HEK293T (cell line): ENCODE measurements at places on chromosomes 5 and 9.
A peak's percentile ranks its signal among the peaks of the same experiment; 100 is the strongest.

- DNase-seq = no peak
Observed at GRCh38 chr5:149550594-149551226, 529 bp downstream of the CSNK1A1 start.

- DNase-seq = no peak
Observed at GRCh38 chr5:130601-131131, 38.7 kb downstream of the PLEKHG4B start.

- DNase-seq = no peak
Observed at GRCh38 chr9:89410641-89411350, 87.1 kb downstream of the SEMA4D start.

- DNase-seq = no peak
Observed at GRCh38 chr9:92247981-92248380, 45.5 kb downstream of the IARS1 start.

DNA sequence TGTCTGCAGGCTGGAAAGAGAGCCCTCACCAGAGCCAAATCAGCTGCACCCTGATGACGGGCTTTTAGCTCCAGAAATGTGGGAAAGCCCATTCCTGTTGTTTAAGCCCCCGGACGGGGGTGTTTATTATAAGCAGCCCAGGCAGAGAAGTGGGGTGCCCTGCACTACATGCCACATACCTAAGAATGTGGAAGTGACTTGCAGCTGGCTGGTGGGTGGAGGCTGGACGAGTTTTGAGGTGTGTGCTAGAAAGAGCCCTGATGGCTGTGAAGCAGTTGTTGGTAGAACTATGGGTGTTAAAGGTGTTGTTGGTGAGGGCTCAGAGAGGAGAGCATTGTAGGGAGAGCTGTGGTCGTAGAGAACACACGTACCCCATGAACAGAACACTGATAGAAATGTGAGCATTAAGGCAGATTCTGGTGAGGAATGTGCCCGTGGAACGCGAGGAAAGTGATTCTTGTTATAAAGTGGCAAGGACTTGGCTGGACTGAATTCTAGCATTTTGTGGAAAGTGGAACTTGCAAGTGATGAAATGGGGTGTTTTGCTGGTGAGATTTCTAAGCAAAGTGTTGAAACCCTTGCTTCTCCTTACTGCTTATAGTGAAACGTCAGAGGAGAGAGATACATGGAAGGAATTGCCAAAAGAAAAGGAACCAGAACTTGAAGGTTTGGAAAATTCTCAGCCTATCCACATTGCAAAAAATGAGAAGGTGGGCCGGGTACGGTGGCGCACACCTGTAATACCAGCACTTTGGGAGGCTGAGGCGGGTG, 38.9 kb downstream of the AHRR start:
- DNase-seq = no peak

GRCh38 chr5:109819878-109820277, 130.2 kb downstream of the MAN2A1 start:
- DNase-seq = no peak

- no peak for DNase-seq
Observed at GRCh38 chr5:98791898-98792580, 18.6 kb downstream of the RGMB start.

DNA sequence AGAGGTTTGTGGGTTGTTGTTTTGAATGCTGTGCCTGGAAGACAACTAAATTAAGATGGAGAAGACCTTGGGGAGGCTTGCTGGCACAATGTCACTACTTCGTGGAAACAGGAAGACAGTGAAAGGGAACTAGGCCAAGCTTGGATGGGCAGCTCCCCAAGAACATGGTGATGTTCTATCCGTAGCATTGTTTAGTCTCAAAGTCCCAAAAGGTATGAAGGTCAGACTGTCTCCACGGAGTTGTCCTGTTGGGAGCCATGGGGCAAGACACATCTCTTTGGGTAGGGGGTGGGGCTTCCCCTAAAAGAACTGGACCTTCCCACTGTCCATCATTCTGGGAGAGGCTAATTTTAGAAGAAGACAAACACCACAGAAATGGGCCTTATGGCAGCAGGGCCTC, 140.5 kb downstream of the ENTREP1 start:
- DNase-seq = no peak

DNA sequence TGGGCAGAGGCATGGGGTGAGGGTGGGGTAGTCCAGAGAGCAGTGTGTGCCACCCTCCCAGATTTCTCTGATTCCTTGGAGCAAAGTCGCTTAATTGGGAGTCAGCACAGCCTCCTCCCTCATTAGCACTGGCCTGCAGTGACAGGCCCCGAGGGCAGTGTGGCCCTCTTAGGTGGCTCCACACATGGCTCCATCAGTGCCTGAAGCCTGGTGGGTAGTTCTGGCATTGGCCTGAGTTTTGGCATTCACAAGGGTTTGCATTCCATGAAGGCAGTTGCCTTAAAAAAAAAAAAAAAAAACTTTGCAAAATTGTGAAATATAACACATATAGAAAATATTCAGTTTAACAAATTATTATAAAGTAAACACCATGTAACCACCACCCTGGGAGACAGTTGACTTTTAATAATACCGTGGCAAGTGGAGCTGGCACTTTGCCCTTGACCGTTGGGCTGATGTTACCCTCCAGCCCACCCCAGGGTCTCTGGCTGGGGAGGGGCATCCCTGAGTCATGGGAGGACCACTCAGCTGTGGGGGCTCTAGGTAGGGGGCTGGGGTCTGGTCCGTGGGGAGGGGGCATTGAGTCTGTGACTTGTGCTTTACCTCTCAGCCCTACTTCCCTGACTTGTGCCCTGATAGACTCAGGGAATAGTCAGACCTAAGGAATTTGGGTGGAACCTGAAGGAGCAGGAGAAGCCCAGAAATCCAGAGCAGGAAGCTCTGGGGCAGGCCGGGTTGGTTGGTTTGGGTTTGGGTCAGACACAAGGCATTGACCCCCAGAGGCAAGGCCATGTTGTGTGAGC, 51.3 kb upstream of the PITX1 start:
- DNase-seq = no peak

DNA sequence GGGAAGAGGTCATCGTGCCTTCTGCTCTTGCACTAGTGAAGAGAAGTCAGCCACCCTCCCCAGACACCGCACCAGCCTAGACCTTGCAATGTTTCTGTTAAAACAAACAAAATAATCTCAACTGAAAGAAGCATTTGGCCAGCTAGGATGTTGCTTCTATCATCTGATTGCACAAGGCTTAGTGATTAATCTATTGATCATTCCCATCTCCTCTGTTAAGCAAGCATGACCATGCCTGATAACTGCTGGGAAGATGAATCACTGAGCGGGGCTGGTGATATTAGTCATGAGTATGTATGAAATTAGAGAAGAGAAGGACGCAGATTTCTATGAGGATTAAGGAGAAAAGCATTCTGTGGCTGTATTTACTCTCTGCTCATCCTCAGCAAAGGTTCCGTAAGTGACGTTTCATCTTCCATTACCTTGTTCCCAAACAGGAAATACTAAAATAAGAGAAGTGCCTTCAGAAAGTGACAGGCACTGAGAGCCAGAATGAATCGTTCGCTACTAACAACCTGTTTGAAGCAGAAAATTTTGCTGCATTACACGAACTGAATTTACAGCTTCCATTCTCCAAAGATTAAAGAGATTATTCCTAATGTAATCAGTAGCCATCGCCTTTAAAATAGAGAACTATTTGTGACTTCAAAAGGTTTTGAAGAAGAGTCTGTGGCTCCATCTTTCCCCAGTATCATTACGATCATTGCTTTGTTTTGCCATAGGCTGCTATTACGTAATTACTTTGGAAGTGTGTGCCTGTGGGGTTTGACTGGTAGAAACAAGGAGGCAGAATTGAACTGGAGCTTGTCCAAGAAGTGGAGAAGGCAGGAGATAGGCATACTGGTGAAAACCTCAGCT, 219.1 kb downstream of the MED10 start:
- no peak for DNase-seq

DNA sequence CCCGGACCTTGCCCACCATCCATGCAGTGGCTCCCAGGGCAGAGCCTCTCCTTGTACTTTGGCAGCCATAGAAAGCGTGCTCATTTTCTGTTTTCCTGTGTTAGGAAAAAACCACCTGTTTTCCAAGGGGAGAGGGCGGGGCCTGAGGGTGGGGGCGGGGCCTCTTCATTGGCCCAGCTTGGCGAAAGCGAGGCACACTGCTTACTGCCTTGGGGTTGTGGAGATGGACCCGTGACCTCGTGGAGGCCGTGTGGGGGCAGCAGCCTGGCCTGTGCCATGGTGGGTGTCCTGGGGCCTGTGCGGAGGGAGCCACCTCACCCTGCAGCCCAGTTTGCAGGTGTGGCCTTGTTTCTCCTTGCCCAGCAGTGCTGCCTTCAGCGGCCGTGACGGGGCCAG, 4.4 kb upstream of the TOR4A start:
- DNase-seq = no peak

DNA sequence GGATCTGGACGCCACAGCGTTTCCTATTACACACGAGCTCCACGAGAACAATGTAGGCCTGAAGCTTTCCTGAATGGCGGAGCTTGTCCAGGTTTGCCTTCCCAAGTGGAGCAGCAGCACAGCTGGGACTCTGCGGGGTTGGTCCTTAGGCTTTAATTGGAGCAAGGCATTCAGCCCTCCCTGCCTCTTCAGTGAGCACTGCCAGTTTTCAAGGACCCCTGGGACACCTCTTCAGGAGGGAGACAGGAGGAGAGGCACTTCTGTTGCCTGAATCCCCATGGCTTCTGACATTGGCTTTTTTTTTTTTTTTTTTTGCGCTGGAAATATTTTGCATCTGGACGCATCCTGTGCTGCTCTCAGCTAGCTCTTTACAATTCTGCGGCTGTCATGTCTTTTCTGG, 179.4 kb downstream of the SEMA6A start:
- DNase-seq = no peak

DNA sequence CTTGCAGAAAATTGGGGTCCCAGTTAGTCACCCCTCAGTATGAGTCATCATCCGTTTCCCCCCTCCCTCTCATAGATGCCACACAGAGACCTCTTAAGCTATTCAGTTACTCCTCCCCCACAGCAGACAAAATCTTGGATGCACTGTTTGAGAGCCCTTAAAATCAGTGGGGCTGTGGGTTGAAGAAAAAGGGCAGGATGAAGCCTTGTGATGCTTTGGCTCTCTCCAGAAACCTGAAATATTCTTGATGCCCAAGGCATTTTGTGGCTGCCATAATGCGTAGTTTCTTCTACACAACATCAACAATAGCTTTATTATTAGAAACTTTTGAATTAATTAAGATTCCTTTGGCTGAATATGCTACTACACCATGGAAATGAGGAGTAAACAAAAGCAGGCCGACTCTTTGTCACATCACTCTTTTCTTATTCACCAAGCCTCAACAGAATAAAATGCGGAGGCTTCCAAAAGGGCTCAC, 133.8 kb downstream of the MRPS30 start:
- no peak for DNase-seq

DNA sequence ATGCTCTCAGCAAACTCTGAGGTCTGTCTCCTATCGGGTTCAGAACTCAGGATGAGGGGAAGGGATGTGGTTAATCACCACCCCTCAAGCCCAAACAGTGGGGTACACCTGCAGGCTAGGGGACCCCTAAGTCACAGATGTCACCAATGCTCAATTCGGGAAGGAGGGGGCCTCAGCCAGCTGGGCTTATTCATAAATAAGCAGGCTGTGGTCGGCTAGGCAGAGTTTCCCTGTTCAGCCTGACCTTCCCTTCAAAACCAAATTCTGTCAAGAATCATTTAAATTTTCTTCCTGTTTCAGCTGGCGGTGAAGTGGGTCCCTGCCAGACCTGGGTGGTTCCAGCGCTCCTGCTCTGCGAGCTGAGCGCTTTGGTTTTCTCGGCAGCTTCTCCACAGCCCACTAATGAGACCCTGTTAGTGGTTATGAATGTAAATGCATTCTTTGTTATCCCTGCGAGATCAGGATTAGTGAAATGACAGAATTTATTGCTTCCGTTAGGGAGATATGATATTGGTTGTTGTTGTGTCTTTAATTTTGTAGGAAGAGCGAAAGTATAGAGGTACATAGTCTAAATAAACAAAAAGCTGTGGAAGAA, 68.3 kb downstream of the AK8 start:
- DNase-seq = no peak

GRCh38 chr5:123088031-123088805, 823 bp upstream of the PRDM6 start:
- peak; percentile 28 for DNase-seq

DNA sequence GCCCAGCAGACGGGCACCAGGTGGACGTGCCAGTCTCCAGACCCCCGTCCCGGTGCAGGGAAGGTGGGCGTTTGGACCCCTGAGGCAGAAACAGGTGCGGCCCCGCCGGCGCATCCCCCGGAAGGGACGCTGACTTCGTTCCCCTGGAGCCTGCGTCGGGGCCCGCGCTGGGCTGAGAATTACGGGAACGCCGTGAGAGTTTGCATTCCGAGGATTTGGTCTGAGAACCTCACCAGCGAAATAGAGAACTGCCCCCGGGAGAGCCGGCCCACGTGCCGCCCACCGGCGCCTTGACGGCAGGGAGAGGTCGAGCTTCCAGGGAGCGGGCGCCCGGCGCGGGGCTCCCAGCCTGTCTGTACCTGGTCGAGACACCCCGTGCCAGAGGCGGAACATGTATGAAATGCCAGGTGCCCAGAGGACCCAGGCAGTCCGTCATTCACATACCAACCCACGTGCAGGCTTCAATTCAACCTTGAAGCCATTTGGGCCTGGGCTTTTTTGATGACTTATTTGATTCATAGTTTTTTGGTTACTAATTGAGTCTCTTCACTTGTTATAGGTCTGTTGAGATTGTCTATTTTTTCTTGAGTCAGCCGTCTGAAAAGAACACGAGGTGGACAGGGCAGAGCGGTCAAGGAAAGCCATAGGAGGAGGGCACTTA, 877 bp upstream of the CAMSAP1 start:
- no peak for DNase-seq
